ENCODE measurements at places on chromosomes 5 and 9.

DNA sequence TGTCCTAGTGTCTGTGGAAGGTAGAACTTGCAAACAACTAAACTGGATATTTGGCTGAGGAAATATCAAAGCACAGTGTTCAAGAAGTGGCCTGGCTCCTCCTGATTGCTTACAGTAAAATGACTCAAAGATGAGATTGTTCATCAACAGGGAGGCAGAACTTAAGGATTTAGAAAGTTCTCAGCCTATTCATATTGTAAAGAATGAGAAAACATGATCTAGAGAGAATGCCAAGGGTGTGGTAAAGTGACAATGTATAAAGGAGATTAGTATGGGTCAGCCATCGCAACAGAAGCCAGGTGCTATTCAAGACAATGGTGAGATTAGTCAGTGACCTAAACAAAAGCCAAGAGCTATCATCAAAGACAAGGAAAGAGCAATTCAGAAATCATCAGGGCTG, 372.3 kb downstream of the SPOCK1 start:
- DNase-seq = no peak

DNA sequence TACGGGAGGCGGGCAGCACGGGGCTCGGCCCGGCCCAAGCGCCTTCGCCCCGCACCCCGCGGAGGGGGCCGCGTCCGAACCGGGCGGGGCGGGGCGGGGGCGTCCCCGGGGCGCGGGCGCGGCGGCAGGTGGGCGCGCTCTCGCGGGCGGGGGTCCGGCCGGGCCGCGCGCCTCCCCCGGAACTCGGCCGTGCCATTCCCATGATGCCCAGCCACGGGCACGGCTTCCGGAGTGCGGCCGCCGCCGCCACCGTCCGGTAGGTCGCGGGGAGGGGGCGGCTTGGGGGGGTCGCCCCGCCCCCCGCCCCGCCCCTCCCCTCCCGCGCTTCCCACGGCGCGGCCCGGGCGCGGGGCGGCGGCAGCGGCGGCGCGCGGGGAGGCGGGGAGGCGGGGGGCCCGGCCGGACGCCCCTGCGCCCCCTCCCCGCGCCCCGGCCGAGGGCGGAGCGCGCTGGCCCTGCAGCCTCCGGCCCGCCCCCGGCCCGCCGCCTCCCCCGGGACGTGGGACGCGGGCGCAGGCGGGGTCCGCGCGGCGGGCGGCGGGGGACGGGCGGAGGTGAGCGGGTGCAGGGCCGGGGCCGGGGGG, at the start of gene PPP1R26:
Gene PPP1R26, plus strand, starts transcription at position 314 of the 584 bp plus-strand sequence. CDS start 4,729 bp downstream, outside the sequence.
- no peak for DNase-seq

DNA sequence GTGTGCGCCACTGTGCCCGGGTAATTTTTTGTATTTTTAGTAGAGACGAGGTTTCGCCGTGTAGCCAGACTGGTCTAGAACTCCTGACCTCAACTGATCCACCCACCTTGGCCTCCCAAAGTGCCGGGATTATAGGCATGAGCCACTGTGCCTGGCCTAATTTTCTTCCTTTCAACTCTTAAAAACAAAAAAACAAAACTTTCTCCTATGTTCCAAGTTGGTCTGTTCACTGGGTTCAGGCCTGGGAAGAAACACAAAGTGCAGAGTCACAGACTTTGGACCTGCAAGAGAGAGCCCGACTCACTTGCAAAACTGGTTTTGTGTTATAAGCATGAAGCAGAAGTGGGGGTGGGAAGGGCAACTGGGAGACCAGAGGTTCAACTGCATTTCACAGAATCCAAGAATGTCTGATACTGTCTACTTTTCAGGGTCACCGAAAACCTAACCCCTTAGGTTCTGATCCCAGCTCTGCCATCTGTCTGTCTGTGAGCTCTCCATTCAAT, 5.2 kb upstream of the HDHD3 start:
- DNase-seq = no peak

GRCh38 chr9:91534374-91534773, 110.7 kb upstream of the NFIL3 start:
- no peak for DNase-seq

- no peak for DNase-seq
These were observed 608.4 kb downstream of the TLE1 start for GRCh38 chr9:81080900-81081299.

DNA sequence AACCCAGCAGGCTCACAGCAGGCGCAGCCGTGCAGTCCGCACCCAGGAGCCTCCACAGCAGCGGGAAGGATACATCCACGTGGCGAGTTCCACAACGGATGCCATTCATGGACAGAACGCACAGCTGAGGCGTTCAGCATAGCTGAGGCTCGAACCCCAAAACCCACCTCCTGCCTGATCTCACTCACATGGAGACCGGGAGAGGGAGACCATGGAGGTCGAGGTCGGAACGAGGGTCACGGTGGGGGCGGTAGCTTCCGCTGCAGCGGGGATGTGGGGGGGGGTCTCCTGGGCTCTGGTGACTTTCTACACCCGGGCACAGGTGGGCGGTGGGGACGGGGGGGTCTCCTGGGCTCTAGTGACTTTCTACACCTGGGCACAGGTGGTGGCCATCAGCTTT, 17.5 kb downstream of the TERT start:
- DNase-seq = no peak

DNA sequence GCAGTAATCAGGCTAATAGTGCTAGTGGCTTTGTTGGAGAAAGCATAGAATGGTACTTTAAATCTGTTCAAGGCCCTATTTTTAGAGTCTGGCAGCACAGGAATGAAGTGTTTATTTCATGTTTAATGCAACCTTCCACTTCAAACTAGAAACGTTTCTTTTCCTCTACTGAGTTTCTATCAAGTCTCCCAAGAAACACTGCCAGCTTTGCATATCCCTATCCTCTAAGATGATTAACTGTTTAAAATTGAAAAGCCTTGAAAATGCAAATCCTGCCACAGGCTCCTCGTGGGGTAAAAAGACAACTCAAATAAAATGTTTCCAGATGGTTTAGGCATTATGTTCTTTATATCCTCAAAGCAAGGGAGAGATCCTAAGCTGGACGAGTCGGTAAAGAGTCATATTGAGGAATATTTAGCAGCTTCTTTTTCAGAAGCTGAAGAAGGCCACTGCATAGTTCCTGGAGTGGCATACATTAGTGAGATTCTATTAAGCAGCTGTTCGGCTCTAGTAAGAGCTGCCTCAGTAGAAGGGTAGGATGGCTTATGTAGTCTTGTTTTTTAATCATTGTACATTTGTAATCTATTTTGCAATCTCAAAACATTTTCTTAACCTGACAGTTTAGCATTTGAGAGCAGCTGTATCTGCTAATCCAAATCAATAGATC, 251.2 kb downstream of the CHSY3 start:
- no peak for DNase-seq

DNA sequence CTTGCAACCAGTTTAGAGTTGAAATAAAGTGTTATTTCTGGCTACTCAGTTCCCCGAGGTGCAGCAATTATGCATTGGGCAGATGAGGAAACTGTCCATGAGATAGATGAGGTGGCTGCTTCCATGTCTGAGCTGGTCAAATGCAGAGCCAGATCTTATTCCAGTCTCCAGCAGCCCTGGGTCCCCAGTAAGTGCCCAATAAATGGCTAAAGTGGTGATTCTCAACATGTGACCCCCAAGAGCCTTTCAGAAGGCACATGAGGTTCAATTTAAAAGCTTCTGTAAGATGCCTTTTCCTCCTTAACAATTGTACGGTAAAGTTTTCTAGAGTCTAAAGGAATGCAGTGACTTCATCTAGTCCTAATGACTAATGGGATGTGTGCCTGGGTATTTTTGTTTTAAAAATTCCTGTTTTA, 17.5 kb downstream of the ATOX1 start:
- no peak for DNase-seq

- no peak for DNase-seq
These were observed 259.5 kb downstream of the GRIA1 start for GRCh38 chr5:153749960-153750359.

DNA sequence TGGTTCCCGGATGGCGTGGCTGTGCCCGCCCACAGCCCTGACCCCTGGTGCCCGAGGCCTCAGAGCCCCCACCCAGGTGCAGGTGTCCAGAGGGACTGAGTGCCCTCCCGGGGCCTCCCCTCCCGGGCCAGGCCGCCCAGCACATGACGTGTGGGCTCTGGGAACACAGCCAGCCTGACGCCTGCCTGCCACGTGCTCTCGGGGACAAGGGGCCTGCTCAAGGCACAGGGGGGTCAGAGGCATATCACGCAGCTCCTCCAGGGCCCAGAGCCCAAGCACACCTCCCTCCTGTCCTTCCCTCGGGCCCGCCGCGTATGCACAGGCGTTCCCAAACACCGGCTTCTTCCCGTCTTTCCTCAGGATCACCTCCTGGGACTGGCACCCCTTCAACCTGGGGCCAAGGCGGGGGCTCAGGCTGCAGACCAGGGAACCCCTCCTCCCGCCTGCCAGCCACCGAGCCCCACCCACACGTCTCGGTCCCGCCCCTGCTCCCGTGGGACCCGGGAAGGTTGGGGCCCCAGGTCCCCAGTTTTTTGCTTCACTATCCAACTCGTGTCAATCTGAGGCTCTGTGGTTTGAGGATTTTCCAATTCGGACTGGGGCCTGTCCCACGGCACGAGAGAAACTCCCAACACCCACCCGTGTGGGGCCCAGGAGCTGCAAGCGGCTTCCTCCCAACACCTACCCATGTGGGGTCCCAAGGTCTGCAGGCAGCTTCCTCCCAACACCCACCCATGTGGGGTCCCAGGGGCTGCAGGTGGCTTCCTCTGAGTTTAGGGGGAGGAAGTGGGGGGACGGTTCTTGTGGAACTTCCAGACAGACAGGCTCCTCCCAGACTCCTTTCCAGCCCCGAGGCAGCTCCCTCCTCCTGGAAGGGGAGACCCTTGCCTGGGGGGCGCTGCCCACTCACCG, 1.5 kb downstream of the LCN10 start:
- no peak for DNase-seq

DNA sequence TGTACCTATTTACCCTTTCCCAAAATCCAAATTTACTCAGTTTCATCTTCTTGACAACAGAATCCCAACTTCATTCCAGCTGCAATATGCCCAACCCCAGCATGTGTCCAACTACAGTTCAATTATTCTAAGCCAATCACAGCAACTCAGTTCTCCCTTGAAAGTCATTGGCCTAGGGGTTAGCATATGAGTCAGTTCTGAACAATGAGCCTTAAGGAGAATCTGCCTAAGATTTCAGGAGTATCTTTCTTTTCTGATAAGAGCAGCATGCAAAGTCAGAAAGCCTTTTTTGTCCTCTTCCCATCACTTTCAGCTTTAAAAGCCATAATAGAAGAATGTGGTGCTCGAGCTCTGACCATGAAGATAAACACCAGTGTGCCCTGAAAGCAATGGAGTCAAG, 44.4 kb upstream of the RASGRF2 start:
- no peak for DNase-seq

DNA sequence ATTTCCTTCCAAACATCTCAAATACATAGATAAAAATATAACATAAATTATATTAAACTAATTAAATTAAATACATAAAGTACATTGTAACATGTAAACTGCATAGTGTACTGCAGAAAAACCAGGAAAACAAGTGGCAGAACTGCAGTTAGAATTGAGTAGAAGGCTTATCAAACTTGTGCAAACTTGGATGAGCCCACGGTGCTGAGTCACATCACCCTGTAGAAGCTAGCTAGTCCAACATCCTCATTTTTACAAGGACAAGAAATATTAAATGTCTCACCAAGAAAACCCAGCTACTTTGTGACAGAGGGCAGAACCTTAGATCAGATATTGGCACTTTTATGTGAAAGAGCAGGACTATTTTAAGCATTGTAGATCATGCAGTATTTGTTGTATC, 807.9 kb upstream of the NUDT12 start:
- DNase-seq = no peak

DNA sequence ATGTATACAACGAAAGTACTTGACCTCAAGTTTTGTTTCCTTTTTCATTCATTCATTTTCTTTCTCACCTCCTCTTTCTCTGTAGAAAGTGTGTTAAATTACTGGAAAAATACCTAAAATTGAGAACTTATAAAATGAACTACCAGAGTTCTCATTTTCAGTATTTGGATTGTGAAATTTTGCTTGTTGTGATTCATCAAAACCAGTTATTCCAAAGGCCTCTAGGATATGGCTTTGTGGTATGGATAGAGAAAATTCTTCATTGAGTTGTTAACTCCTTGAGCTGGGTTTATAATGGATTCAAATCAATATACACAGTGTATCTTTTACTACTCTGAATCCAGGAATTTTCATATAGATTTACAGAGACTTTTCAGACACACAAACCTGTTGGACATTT, 287.6 kb downstream of the KDM4C start:
- DNase-seq = no peak

DNA sequence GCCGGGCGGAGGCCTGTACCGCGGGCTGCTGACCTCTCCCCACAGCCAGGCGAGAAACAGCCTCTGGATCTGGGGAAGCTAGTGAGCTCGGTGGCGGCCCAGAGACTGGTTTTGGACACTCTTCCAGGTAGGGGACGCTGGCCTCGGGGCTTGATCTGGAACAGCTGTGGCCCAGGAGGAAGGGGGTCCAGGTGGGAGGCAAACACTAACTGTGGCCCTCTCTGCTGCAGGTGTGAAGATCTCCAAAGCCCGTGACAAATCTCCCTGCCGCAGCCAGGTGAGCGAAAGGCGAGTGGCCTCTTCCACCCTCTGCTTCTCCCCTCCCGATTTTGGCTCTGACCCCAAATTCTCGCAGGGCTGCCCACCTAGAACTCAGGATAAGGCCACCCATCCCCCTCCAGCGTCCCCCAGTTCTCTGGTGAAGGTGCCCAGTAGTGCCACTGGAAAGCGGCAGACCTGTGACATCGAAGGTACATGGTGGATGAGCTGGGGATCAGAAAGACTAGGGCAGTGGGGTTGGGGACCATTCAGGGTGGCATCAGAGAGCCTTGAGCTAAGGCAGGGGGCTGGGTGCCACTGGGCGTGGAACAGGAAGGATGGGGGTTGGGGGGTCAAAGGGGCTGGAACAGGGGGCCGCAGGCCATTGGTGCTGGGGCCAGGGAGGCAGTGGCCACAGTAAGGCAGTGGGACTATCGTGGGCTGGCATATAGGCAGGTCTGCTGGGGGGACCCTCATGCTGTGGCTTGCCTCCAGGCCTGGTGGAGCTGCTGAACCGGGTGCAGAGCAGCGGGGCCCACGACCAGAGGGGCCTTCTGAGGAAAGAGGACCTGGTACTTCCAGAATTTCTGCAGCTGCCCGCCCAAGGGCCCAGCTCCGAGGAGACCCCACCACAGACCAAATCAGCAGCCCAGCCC, 12.9 kb upstream of the SLC34A1 start:
- DNase-seq = no peak

- no peak for DNase-seq
These were observed 20.9 kb upstream of the SEMA6A start for GRCh38 chr5:116595498-116595897.

GRCh38 chr5:87539839-87540238, 127.1 kb upstream of the CCNH start:
- no peak for DNase-seq

DNA sequence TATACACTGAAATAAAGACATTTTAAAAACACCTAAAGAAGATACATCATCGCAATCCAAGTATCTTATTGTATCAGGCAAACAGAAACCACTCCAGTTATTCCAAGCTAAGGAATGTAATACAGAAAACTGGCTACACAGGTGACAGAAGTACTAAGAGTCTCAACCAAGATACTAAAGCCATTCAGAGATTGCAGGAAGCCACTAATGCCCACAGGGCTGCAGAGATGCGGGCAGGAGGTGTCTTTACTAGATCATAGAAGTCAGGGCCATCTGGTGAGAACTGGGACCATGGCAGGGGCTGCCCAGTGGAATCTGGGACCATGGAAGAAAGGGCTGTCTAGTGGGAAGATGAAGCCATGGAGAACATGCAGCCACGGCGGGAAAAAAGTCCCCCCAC, 365.6 kb downstream of the NDUFS4 start:
- DNase-seq = no peak

Measured in common myeloid progenitor, CD34-positive (primary cell).